ENCODE measurements at places on chromosomes 11 and 22. TPM values are rescaled to one million over a fixed set of nuclear protein-coding genes. Genes with fewer than 3 reads are reported as not detected.

Gene ANO1
- not detected for total RNA-seq

Gene LYVE1
- 0.36 TPM for total RNA-seq

Gene TMPRSS5
- total RNA-seq, result not detected

Gene CECR2
- total RNA-seq, result 3.1 TPM

Gene SIRT3
- total RNA-seq, result 5.5 TPM

Gene DEUP1
- total RNA-seq, result not detected
